ENCODE measurements at places on chromosomes 5 and 9.

GRCh38 chr5:126499853-126500342, 76.7 kb downstream of the GRAMD2B start:
- no peak for DNase-seq

DNA sequence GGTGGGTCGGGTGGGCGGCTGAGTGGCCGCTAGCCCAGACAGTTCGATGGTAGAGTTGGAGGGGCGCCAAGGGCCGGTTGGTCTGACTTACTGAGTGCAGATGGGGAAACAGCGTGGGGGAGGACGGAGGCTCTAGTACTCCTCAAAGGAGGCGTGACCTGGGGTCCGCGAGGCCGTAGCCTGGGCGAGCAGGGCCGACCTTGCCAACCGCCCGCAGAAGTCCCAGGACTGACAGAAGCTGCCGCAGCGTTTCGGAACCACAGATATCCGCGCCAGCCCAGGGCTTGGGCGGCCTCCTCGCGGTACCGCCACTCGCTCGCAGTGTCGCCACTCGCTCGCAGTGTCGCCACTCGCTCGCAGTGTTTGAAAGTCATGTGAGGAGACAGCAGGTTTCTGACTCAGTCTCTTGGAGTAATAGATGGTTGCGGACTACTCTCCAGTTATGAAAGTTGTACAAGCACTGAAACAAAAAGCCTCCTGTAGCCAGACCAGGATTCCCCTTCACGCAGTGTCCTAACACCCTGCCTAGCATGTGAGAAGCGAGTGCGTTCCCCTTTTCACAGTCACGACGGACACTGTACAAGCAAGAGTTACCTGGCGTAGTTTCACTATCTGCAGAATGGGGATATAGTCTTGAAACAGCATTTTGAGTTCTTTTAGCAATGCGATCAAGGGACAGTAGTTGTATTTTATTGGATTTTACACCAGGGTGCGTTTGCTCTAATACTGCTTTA, 674 bp downstream of the TMEM38B start:
- DNase-seq: peak; percentile 14

- DNase-seq: no peak
These were observed 28.1 kb upstream of the SYNPO start for GRCh38 chr5:150612405-150612804.

DNA sequence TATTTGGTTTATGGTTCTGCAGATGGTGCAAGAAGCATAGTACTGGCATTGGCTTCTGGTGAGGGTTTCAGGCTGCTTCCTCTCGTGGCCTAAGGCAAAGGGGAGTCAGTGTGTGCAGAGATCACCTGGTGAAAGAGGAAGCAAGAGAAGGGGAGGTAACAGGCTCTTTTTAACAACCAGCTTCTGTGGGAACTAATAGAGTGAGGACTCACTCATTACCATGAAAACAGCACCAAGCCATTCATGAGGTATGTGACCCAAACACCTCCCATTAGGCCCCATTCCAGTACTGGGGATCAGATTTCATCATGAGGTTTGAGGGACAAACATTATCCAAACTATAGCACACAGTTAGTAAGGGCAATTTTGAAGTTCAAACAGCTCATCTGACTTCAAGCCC, 263.5 kb downstream of the TMEM38B start:
- DNase-seq: no peak

GRCh38 chr5:133829786-133830185, 138.6 kb downstream of the C5orf15 start:
- DNase-seq: no peak

GRCh38 chr5:132667761-132668705, 5.8 kb upstream of the IL4 start:
- no peak for DNase-seq

Data from stimulated activated CD8-positive, alpha-beta memory T cell treated with anti-CD3 and anti-CD28 coated beads, Interleukin-2, amount 100 ng/mL, for 1 hour (primary cell).